Pancreas (tissue), 10 donors: ENCODE measurements at places on chromosomes 13 and 19. TPM values are rescaled to one million over a fixed set of nuclear protein-coding genes. Genes with fewer than 3 reads are reported as not detected.
A peak's percentile ranks its signal among the peaks of the same experiment; 100 is the strongest.

The MBD3L3 gene
- not detected for total RNA-seq

The LILRB3 gene
- 0.66 TPM for total RNA-seq

The CYP4F12 gene
- total RNA-seq = 2.0 TPM

The SOHLH2 gene
- total RNA-seq = 0.08 TPM

The SPACA4 gene
- not detected for total RNA-seq

The CEACAM16 gene
- 0.16 TPM for total RNA-seq

The PEAK3 gene
- total RNA-seq = 0.13 TPM

The ZNF473 gene
- total RNA-seq = 3.8 TPM

The ZNF606 gene
- 6.4 TPM for total RNA-seq

The BORCS8 gene
- 7.2 TPM for total RNA-seq

The MBD3L2B gene
- total RNA-seq = not detected

The HRC gene
- total RNA-seq = 0.43 TPM

- peak; percentile 49 for DNase-seq
Observed at GRCh38 chr13:27481766-27482165, 31.4 kb upstream of the MTIF3 start.

DNA sequence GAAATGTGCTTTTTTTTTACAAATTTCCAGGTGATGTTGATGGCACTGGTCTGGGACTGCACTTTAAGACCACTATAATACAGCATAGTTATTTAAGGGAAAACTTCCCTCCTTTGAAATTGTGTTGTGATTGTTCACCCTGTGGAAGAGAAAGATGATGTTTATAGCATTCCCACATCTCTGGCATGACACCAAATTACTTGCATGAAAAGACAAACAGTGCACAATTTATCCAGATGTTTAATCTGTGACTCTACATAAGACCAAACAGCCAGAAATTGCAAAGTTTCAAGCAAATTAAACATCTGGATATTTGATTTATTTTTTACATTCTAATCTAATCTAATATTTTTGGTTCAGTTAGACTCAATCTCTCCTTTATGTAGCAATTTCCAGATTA, 51.6 kb downstream of the UFM1 start:
- no peak for DNase-seq

GRCh38 chr13:59543418-59543817, 620.3 kb downstream of the DIAPH3 start:
- DNase-seq = no peak

- no peak for DNase-seq
Observed at GRCh38 chr13:109971006-109971405, 184.6 kb upstream of the IRS2 start.

- peak; percentile 81 for DNase-seq
Observed at GRCh38 chr19:45643024-45643926, 4.1 kb upstream of the EML2 start.

- no peak for DNase-seq
Observed at GRCh38 chr19:49415102-49415809, 8.0 kb downstream of the PTH2 start.

DNA sequence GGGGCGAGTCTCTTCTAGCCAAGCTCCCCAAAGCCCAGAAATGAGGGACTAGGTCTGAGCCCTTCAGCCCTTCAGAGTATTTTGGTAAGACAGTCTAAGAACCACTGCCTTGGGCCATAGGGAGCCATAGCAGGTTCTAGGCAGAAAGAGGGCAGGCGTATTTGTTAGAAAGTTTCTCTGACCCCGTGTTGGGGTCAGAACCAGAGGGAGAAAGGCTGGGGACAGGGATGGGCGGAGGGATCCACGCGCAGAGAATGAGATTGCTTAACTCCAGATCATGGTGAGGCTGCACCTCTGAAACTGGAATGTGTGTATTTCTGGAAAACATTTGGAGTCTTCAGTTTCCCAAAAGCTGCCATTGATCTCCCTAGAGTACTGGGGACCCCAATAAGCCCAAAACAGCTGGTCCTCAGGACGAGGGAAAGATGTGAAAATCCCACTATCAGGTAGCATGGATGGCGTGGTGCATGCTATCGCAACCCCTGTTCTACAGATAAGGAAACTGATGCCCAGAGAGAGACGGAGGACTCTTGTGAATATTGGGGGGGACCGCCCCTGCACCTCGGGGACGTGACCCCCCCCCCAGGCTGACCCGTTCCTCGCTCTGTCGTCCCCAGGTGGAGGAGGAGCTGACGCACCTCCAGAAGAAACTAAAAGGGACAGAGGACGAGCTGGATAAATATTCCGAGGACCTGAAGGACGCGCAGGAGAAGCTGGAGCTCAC, 703 bp upstream of the TPM4 start:
- no peak for DNase-seq

GRCh38 chr13:79360095-79360494, 46.0 kb downstream of the RBM26 start:
- no peak for DNase-seq

DNA sequence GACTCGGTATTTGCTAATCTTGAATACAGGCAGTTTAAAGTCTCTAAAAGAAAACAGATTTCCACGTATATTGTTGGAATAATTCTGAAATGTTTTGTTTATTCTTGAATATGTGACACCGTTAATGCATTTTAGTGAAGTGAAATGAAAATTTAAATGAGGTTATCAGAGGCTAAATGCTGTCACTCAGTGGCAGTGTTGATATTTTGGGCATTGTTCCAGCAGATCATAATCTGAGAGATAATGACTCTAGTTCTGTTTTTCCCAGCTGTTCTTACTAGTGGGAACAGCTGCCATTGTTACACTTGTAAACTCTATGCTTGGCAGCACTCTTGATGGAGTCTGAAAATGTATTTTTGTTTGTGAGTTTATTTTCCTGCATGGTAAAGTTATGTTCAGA, 365.6 kb upstream of the SLC10A2 start:
- no peak for DNase-seq

DNA sequence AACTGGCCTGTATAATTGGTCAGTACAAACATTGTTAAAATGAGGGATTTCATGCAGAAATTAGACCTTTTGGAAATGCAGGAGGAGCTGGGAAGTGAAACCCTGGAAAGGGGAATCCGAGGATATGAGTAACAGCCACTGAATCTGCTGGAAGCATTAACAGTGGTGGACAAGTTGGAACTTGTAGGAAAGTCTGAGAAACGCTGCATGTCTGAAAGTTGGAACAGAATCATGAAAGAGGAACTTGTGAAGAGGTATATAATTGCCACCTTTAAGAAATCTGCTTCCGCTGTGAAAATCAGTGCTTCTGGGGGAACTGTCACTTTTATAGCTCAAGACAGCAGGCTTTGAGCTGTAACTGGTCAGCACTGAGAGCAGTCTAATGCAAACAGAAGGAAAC, 716.5 kb upstream of the PRR20A start:
- no peak for DNase-seq

DNA sequence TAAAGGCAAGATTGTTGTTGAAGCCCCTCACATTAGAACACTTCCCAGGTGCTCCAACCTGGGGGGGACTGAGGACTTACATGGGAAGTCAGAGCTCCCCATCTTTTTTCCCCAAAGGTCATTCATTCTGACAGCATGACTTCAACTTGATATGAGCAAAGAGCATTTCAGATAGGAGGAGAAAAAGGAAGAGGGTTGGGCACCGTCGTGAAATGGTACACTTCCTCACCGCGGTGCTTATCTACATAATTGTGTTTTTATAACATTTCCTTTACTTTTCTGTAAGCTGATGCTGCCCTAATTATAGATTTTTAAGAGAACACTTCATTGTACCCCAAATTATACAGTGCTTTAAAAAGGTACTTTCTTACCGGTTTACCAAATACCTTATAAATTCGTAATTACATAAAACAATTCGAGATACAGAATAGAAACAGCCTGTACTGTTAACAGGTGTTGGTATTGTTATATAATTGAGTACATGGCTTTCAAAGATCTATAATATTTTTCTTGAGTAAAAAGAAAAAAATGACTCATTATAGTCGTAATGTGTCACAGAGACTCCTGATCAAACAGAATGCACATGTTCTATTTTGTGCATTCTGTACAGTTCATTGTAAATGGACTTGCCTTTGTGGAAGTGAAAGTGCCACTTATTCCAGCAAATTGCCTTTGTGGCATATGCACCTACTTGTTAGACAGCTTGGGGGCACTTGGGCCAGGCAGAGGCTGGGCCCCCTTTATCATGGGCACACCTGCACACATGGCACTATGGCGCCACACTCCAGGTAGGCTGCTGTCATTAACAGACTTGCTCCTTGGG, 81.8 kb downstream of the GGACT start:
- no peak for DNase-seq

- DNase-seq = no peak
Observed at GRCh38 chr19:47028195-47028601, 8.6 kb downstream of the NPAS1 start.

DNA sequence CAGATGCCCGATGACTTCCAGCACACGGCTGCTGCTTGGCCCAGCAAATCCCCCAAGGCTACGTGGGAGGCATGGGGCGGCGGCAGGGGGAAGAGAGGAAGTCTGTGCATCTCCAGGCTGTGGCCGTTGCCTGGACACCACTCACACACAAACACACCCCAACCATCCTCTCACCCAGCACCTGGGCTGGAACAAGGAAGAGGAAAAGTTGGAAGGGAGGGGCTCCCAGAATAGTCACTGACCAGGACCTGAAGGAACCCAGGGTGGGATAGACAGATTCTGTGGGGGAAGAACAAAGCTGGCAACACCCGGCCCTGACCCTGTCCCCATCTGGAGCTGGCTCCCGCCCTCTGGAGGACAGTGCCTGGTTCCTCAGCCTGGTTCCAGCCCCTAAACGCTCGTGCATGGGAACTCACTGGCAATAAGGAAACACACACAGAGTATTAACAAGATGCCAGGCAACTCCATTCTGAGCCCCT, 11.2 kb downstream of the PPP6R1 start:
- DNase-seq = no peak

DNA sequence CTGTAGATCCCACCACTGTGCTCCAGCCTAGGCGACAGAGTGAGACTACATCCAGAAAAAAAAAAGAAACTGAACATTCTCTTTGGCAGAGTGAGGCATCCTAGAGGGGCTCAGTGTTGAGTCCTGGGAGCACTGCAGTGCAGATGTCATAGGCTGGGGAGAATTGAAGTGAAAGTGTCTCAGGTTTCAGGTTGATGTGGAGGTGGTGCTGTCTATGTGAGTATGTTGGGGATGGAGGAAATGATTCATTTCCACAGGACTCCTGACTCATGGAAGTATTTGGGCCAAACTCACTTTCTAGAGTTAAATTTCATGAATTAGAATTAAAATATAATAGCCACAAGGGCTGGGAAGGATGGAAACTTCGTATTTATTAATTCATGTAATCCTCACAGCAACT, 134.4 kb upstream of the TSC22D1 start:
- no peak for DNase-seq

- DNase-seq = no peak
Observed at GRCh38 chr19:39558624-39559117, 18.7 kb upstream of the EID2 start.

DNA sequence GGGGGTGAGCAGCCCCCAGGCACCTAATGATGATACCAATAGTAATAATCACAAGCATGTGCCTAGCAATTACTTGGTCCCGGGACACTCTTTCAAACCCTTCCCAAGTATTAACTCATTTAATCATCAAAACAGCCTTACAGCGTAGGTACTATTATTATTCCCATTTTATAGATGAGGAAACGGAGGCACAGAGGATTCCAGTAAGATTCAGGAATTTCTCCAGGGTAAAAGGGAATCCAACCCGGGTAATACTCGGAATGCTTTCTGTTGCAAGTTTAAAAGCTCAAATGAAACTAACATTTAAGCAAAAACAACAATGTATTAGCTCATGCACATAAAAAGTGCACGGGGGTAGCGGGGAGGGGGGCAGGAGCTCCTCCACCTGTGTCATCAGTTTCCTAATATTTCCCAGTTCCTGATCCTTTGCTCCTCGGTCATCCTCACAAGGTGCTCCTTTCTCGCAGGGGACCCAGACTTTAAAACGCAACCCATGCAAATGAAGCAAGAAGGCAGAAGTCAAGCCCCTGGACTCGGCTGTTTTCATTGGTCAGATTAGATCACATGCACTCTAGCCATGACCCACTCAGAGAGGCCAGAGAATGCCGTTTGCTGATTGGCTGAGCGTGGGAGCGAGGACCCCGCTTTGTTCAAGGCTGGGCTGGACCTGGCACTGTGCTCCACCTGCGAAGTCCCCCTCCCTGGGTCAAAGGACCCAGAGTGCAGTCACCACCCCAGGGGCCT, 38.3 kb upstream of the C19orf12 start:
- no peak for DNase-seq

- no peak for DNase-seq
Observed at GRCh38 chr13:49124693-49125304, 95.3 kb upstream of the MLNR start.

GRCh38 chr19:42412661-42413076, 14.5 kb downstream of the LIPE start:
- no peak for DNase-seq

GRCh38 chr19:49362048-49362928, at the start of gene TEAD2:
Gene TEAD2, minus strand, starts transcription at chr19:49362416. Its CDS starts 2,341 bp downstream, at chr19:49360075.
- DNase-seq = peak; percentile 80

- no peak for DNase-seq
Observed at GRCh38 chr19:51637362-51637978, 7.3 kb upstream of the SIGLEC5 start.

- DNase-seq = no peak
Observed at GRCh38 chr19:6161271-6161850, 25.9 kb downstream of the ACSBG2 start.
